Keratinocyte (primary cell): ENCODE measurements at places on chromosomes 1 and 21.

- DNase-seq: no peak
These were observed 31.5 kb upstream of the DNASE2B start for GRCh38 chr1:84366786-84367185.

GRCh38 chr21:27586326-27586725 is 619.4 kb upstream of the ADAMTS5 start:
- no peak for DNase-seq

- no peak for DNase-seq
These were observed 51.5 kb downstream of the IGSF5 start for GRCh38 chr21:39796466-39796865.

DNA sequence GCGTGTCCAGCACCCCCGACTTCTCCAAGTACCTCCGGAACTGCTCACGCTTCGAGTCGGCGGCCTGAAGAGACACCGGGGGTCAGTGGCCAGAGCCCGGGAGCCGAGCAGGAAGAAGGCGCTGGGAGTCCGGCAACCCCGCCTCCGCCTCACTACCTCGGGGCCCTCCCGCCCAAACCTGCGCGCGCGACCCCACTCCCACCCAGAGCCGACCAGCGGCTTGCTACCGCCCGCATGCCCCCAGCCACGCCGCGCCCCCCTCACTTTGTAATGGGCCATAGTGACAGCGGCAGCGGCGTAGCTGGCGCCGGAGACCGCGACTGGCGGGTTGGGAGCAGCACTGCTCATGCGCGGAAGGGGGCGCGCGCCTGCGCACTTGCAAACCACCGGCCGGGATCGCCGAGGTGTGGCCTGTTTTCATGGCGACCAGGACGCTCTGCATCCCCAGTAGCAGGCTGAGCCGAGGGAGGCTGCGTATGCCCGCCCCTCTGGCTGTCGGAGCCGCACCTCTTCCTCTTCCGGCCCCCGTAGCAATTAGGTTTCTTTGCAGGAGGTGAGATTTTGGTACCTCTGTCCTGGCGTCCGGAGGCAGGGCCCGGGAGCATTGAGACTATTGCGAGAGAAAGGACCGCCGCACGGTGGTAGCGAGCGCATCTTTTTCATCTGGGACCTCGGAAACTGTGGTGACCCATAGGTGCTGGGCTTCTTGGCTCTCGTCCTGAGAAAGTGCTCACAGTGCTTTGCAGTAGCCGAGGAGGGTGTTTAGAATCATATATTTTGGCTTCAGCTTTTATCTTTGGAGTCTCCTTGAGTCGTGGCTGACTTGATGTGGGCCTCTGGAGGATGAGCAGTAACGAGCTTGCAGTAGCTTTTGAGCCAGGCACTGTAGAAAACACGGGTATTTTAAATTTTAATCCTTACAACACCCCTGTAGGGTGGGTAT is at the start of gene MYCBP:
TSS of gene MYCBP (minus strand) at position 322 of the 943 bp plus-strand sequence. CDS start at position 279, 43 bp downstream.
- peak; percentile 86 for DNase-seq

DNA sequence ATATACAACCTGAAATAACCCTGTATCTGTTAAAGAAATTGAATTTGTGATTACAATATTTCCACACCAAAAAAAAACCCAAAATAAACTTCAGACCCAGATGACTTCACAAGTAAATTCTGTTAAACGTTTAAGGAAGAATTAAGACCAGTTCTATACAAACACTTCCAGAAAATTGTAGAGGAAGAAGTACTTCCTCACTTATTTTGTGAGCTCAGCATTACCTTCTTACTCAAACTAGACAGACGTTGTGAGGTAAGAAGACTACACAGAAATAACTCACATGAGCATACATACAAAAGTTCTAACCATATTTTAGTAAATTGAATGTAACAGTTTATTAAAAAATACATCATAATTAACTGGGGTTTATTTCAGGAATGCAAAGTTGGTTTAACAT is 18.8 kb downstream of the RALGPS2 start:
- no peak for DNase-seq

DNA sequence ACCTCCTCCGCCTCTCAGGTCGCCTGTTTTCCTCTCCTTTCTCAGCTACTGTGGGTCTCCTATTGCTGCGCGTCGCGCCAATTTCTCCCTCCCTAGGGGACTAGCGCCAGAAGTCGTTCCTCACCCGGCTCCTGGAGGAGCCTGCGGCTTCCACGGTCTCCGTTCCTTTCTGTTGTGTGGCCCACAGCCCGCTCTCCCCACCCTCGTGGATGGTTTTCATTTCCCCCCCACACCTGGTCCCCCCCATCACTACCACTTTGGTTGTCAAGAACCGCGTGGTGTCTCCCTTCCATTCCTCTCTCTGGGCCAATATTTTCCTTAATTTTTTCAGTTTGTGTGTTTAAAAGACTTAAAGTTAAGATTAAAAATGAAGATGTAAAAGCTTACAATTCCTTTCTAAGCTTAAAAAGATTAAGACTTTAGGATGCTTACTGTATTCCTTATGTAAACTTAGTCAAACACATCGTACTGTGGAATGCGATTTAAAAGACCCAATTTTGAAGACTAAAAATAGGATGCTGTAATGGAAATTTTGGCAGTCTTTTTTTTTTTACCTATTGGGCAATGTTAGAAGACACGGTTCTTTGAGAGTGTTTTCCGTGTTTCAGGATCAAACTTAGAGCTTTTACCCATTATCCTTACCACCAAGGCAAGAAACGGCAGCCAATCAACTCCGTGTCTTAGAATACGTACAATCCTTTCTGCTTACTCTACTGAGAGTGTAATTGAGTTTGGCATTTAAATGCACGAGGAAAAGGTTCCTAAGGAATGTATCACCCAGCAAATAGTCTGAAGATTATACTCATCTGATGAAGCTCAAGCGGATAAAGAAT is 773 bp downstream of the CNST start:
- DNase-seq: peak; percentile 28

DNA sequence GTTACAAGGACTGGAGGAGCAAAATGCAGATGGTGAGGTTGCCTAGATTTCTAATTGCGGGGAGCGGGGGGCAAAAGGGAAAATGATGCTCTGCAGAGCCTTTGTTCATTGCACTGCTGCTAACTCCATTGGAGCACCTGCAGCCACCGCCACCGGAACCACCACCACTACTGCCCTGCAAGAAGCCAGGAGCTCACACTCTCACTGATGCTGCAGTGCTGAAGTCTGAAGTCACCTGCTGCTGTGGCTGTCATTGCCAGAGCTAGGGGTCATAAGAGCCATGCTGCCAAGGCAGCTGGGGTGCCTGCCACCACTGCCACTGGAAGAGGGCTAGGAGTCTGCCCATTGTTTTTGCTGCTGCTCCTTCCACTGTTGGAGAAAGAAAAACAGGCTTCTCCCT is 7.3 kb upstream of the HPCAL4 start:
- DNase-seq: no peak

- no peak for DNase-seq
These were observed 70.1 kb downstream of the SSBP3 start for GRCh38 chr1:54336116-54336515.

DNA sequence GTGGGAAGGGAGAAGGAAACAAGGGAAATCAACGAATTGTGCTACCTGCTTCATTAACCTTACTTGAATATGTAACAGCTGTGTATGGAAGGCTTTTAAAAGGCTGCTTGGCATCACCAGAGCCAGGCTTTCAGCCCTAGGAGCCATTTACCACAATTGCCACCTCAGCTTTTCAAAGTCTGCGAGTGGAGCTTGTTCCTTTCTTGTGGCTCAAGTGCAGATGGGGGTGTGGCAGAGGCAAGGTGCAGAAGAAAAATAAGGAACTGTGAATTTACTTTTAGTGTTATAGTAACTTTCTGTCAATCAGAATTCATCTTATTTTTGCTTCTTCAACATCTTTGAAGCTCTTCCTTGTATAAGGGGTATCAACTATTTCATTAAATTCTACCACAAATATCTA is 17.6 kb downstream of the CLCA2 start:
- DNase-seq: no peak

- DNase-seq: no peak
These were observed 6.2 kb downstream of the PRMT2 start for GRCh38 chr21:46641656-46642055.

GRCh38 chr1:158076441-158076840 is 83.0 kb downstream of the KIRREL1 start:
- DNase-seq: no peak

- DNase-seq: no peak
These were observed 18.0 kb downstream of the CSF1 start for GRCh38 chr1:109928591-109929111.

- DNase-seq: no peak
These were observed 45.1 kb upstream of the SCCPDH start for GRCh38 chr1:246678816-246679793.

DNA sequence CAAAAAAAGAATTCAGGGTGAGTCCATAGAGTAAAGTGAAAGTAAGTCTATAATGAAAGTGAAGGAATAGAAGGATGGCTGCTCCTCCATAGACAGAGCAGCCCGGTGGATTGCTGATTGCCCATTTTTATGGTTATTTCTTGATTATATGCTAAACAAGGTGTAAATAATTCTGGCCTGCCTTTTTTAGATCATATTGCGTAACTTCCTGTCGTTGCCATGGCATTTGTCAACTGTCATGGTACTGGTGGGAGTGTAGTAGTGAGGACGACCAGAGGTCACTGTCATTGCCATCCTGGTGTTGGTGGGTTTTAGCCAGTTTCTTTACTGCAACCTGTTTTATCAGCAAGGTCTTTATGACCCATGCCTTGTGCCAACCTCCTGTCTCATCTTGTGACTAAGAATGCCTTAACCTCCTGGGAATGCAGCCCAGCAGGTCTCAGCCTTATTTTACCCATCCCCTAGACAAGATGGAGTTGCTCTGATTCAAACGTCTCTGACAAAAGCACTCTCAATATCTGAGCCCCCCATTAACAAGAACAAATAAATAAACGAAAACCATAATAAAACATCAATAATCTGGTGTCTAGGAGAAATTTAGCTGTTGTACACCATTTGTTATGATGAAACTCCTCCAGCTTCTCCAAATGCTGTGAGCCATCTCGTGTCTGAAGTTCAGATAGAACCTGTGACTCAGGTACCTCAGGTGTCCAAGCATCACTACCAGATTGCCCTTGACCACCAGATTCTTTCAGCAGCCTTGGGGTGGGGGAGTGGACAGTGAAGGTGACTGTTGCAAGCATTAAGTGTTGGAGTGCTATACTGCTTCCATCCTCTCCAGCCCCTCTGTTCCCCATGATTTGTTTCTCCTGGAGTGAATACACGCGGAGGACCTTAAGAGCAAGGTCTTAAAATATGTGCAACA is 36.0 kb downstream of the EBNA1BP2 start:
- no peak for DNase-seq

GRCh38 chr1:86153836-86154235 is 2.7 kb downstream of the COL24A1 start:
- DNase-seq: no peak

DNA sequence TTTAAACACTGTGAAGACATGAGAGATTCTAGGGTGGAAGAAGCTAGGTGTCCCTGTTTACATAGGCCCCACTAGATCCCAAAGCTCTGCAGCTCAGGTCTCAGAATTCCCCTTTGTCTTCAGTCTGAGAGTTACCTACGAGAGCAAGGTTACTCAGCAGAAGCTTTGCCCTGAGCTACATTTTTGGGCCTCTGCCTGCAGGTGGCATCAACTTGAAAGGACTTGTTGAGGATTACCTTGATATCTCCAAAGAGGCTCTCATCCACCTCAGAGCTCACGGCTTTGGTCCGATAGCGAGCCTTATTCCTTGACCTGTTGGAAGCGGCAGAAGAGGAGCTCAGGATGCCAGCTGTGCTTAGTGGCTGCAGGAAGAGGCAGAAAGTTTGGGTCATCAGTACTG is 7.0 kb downstream of the CFAP45 start:
- DNase-seq: no peak

DNA sequence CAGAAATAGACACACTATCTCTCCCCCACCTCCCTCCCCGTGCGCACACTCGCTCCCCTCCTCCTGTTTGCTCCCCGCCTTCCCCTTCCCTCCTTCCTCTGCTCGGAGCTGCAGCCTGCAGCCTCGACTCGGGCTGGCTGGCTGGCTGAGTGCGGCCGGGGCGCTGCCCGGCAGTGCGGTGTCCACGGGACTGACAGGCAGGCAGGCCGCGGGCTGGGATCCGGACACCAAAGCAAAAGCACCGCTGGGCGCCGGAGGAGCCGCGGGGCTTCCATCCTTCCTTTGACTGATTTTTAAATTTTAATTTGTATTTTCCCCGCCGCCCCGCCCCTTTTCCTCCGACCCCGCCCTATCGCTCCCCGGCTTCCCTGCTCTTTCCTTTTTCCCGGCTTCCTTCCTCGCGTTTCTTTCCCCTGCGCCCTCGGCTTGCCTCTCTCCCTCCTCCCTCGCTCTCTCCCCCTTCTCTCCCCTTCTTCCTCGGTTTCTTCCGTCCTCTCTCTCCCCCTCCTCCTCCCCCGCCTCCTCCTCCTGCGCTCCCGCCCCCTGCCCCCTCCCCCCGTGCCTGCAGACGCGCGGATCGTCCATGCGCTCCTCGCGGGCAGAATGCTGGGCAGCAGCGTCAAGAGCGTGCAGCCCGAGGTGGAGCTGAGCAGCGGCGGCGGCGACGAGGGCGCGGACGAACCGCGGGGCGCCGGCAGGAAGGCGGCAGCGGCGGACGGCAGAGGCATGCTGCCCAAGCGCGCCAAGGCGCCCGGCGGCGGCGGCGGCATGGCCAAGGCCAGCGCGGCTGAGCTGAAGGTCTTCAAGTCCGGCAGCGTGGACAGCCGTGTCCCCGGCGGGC is 109.4 kb downstream of the NAV1 start:
- DNase-seq: no peak

DNA sequence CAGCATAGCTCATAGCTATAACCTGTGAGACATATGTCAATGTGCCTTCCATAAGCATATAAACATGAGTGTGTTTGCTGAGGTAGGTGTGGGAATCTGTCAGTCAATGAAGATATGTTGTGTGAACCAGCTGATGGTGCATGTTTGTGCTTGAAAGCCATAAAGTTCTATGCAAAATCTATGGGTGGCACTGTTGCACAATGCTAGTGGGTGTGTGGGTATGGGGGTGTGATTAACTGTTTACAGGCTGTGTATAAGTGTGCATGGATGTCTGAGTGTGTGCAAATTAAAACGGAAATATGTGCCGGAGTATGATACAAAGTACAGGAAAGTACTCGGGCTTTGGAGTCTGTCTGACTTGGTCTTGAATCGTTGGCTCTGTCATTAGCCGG is 1.0 kb upstream of the ATP2B4 start:
- DNase-seq: no peak

GRCh38 chr1:169802888-169803287 is 8.2 kb upstream of the METTL18 start:
- no peak for DNase-seq

GRCh38 chr1:116131866-116132605 is 20.8 kb downstream of the MAB21L3 start:
- peak; percentile 64 for DNase-seq

GRCh38 chr1:31514117-31514516 is 62.2 kb upstream of the TINAGL1 start:
- DNase-seq: no peak

- DNase-seq: no peak
These were observed 22.9 kb downstream of the TSHB start for GRCh38 chr1:115052454-115053083.
